Naive B cell (primary cell): ENCODE measurements at places on chromosomes 7 and 10. TPM values are rescaled to one million over a fixed set of nuclear protein-coding genes. Genes with fewer than 3 reads are reported as not detected.
A peak's percentile ranks its signal among the peaks of the same experiment; 100 is the strongest.

GRCh38 chr10:77388571-77389100 is 249.0 kb downstream of the KCNMA1 start:
- no peak overlapping the region for H3K27ac ChIP-seq
- H3K36me3 ChIP-seq, result no peaks in the 10 kb centered on the region
- peaks cover 20% of the 10 kb centered on the region for H3K27me3 ChIP-seq
- H3K4me1 ChIP-seq, result no peaks in the 10 kb centered on the region
- no peak for DNase-seq

GRCh38 chr7:69269806-69270205 is 328.5 kb upstream of the AUTS2 start:
- no peak overlapping the region for H3K4me3 ChIP-seq
- H3K4me1 ChIP-seq, result no peaks in the 10 kb centered on the region
- no peak overlapping the region for H3K27ac ChIP-seq
- DNase-seq, result no peak
- H3K27me3 ChIP-seq, result peaks cover 10% of the 10 kb centered on the region
- peaks cover 8% of the 10 kb centered on the region for H3K36me3 ChIP-seq

DNA sequence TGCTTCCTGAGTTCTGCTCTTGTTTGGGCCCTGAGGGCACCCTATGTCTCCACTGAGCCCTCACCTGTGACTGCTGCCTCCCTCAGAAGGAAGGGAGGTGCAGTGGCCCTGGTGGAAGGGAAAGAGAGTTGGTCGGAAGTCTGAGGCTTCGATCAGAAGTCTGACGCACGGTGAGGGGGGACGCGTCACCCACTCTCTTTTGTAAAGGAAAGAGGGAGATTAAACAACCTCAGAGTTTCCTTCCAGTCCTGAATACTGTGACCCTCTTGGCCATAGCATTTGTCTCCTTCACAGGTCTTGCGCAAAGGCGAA is 31.4 kb upstream of the TRIM8 start:
- H3K27ac ChIP-seq, result peak overlapping the region; percentile 82
- no peaks in the 10 kb centered on the region for H3K27me3 ChIP-seq
- peak overlapping the region; percentile 64 for H3K4me3 ChIP-seq

DNA sequence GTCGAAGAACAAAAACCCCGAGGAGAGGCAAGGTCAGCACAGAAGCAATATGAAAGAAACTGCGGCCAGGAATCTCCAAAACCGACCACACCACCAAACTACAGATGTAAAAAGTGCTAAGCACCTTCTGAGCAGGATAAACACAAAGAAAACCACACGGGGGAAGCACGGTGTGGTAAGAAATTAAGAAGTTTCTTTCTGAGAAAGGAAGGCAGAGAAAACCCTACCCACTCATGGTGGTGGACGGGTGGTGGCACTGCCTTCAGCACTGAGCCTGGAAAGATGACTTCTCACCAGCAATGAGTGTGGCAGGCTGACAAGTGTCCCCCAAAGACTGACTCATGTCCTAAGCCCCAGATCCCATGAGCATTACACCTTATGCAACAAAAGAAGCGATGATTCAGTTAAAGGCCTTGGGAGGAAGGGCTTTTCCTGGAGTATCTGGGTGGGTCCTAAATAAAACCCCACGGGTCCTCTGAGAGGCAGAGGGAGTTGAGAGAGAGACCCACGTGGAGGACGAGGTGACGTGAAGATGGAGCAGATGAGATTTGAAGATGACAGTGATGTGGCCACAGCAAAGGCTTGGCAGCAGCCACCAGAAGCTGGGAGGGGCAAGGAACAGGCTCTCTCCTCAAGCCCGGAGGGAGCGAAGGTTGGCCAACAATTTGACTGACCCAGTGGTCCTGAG is 124.9 kb downstream of the DLG5 start:
- no peaks in the 10 kb centered on the region for H3K27me3 ChIP-seq
- H3K4me1 ChIP-seq, result no peaks in the 10 kb centered on the region
- no peak overlapping the region for H3K4me3 ChIP-seq
- DNase-seq, result no peak
- no peak overlapping the region for H3K27ac ChIP-seq

DNA sequence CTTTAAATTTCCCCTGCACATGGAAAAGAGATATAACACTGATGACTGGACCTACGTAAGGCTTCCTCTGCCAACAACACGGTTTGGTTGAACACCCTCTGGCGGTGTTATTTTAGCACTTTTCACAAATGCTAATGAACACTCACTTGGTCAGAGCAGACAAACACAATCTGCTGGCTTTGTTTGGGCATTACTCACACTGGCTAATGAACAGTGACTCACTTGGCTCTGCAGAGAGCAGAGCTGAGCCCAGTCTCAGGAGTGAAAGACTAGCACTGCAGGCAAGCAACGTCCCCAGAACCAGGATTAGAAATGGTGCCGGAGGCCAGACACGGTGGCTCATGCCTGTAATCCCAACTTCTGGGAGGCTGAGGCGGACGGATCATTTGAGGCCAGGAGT is 430.8 kb downstream of the PLXNA4 start:
- no peak overlapping the region for H3K27ac ChIP-seq
- H3K36me3 ChIP-seq, result no peaks in the 10 kb centered on the region
- no peaks in the 10 kb centered on the region for H3K4me1 ChIP-seq
- H3K4me3 ChIP-seq, result no peak overlapping the region

The MYO1G gene
- 83.1 TPM for polyA plus RNA-seq
